ENCODE measurements at places on chromosomes 4 and X.

- DNase-seq, result no peak
Measured at GRCh38 chr4:89898304-89898716, 3.7 kb downstream of the MMRN1 start.

- no peak for DNase-seq
Measured at GRCh38 chrX:120090208-120090607, 12.7 kb upstream of the RHOXF2B start.

- DNase-seq, result no peak
Measured at GRCh38 chrX:78378476-78379115, 51.2 kb upstream of the CYSLTR1 start.

DNA sequence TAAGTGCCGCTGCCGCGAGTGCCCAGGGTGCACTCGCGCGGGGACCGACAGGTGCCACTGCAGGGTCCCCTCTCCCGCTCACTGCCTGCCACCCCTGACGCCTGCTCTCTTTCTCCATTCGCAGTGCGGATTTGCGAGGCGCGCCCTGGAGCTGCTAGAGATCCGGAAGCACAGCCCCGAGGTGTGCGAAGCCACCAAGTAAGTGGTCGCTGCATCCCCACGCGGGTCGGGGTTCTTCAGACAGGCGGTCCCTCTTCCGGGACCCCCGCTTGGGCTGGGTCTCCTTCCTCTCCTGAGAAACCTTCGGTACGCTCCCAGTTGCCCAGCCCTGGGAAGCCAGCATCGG lies 547 bp downstream of the GUCY1A1 start:
- DNase-seq, result no peak

- no peak for DNase-seq
Measured at GRCh38 chr4:137293281-137293680, 239.0 kb downstream of the PCDH18 start.

DNA sequence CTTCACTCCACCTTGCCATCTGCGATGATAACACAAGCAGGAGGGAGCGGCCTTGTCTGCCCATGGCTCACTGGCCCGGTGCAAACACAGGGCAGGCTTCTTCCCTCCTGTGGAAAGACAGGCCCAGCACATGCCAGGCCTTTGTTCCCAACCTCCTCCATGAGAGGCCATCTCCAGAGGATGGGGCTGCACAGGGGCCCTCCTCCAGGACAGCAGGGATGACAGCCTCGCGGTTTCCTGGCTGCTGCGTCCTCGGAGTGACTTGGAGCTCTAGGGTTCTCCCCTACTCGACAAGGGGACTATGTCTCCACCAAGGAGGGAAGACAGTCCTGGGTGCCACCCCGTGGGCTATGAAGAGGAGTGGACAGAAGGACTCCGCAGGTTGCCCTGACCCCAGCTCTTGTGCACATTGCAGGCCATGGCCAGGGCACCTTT lies 21.8 kb downstream of the RNF212 start:
- no peak for DNase-seq

GRCh38 chr4:88836216-88836615 lies 138.6 kb upstream of the NAP1L5 start:
- DNase-seq, result no peak

DNA sequence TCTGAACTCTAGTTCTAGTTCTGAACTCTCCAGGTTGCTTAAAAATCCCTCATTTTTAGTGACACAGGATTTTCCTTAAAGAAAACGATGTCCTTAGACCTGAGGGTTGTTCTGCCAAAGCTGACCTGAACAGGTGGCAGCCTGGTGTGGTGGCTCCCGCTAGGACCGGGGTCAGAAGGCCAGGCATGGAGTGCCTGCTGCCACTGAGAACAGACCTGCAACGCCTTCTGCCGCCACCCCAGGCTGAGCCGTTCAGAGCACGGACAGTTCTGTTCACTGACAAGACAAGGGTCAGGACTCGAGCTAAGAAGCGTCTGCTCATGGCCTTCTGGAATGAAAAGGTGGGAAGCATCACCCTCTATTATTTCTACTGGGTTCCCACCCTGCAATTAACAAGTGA lies 15.8 kb downstream of the DCTD start:
- no peak for DNase-seq

DNA sequence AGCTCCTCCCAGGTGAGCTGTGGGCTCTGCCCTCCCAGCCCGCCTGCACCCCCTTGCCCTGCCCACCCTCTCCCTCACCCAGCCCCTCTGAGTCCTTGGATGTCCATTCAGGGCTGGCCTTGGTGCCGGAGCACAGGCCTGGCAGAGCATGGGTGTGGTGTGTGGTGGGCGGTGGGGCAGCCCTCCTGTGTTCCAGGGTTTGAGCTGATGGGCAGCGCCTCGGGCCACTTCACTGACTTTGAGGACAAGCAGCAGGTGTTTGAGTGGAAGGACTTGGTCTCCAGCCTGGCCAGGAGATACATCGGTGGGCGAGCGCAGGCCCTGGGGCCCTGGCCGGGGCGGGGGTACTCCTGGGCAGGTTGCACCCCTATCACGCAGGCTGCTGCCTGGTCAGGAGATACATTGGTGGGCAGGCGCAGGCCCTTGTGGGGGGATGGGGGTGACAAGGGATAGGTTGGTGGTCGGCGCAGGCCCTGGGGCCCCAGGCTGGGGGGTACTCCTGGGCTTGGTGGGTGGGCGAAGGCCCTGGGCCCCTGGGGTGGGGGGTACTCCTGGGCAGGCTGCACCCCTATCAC lies 7.6 kb upstream of the SLC26A1 start:
- DNase-seq, result no peak

GRCh38 chrX:16444353-16444752 lies 205.6 kb upstream of the S100G start:
- no peak for DNase-seq

GRCh38 chrX:17442898-17443297 lies 67.9 kb downstream of the NHS start:
- DNase-seq, result no peak

- no peak for DNase-seq
Measured at GRCh38 chr4:72969976-72970375, 99.5 kb downstream of the COX18 start.

DNA sequence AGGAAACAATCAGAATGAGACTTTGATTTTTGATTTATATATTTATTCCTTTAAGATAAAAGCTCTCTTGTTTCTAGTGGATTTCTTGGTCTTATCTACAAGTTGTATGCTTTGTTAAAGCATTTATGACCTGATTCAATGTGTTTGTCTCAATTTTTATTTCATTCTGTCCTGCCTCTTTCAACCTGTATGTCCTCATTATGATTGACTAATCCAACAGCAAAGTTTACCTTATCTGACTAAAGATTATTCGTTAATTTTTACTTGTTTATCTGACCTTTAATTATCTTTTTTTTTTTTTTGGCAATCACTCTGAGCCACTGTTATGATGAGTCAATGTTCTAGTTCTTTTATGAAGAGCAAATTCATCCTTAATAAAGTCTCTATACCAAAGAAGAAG lies 54.9 kb downstream of the UGT2A3 start:
- no peak for DNase-seq

DNA sequence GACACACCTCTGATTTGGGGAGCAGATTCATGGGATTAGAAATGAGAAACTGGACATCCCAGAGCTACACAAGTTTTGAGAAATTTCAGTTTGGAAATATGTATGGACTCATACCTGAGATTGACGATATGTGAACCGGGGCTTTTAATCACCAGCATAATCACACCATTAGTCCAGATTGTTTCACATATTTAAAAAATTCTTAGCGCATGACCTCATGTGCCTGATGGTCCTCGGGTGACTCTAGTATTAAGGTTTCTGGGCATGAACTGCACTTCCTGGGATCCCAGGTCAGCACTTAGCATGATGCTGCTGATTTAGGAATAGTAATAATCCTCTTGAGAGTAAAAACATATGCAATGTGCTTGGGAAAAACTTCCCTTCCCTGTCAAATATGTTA lies 91.9 kb upstream of the BCOR start:
- DNase-seq, result no peak

DNA sequence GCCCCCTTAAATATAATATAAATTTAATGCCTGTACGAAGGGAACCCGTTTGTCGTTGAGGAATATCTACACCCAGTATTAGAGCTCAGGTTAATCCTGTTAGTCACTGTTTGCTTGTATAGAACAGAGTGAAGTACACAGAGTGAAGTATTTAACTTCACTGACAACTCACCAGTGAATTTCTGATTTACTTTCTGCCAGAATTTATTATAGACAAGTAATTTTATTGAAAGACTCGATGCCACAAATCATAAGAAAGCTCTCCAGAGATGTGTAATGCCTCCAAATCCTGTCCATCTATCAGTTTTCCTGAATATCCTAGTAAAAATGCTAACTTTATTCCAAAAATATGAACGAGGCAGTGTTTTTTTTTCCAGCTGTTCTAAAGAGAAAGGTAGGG lies 1.6 kb downstream of the GAB1 start:
- DNase-seq, result no peak

- DNase-seq, result no peak
Measured at GRCh38 chr4:123919576-123920098, 523.0 kb downstream of the SPRY1 start.

DNA sequence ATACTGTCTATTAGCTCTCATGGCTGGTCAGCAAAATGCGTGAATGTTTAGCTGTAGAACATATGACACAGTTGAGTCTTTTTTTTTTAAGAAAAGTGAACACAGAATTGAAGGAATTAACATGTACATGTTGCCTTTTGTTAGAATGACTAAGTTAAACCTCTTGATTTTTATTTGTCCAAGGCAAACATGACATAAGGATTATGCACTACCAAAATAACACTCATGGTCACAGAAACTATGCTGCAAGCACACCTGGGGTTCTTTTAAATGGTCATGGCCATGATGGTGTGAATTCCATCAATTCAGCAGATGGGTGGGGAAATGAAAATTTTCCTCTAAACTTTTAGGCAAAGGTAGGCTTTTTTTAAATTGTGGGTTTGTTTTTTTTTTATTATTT lies 80.1 kb upstream of the CXCL13 start:
- no peak for DNase-seq

- no peak for DNase-seq
Measured at GRCh38 chr4:35125995-35126712, 1118.2 kb downstream of the ARAP2 start.

GRCh38 chrX:31243804-31244203 lies 172.0 kb upstream of the FTHL17 start:
- DNase-seq, result no peak

DNA sequence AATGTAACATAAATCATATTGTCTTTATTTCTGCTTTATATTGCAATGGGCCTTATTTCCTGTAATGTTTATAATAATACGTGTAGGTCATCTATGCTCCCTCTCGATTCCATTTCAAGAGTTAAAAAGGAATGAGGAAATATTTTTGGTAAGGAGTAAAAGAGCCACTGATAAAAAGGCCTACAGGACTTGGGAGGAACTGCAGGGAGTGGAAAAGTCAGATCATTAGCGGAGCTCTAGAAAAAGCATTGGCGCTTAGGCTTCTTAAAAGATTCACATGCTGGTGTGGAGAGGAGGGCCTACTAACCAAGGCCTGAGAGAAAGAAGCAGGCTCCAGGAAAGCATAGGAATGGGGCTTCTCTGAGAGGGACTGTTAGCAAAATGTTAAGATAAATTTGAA lies 82.9 kb upstream of the PNPLA4 start:
- DNase-seq, result no peak

DNA sequence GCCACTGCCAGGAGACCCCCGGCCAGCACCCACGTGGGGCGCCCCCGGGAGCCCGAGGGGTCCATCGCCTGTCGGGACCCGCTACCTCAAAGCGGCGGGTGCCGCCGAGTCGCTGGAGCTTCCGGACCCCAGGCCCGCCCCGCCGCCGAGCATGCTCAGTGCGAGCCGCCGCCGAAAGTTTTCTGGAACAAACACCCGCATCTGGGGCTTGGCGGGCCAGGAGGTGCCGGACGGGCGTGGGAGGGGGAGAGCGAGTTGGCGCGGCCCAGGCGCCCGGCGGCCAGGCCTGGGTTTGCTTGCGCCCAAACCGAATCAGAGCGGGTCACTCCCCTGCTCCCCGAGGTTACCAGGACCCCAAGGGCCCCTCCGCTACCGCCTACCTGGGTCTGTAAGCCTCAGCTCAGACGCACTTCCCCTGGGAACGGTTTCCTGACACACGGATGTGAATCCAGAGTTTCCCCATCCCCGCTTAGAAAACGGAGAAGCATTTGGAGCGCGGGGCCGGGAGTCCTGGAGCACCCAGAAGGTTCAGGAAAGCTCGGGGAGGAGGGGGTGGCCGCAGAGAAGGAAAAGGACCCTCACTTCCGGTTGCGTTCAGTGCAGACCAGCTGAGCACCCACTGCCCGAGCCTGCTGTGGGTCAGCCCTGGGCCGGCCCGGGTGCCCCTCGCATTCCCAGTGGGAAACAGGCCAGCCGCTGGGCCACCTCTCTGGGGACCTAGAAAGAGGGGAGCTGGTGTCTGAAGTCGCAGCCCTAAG lies at the start of gene EVC2:
TSS of gene EVC2 (minus strand) at position 111 of the 758 bp plus-strand sequence. CDS start at position 65, 46 bp downstream.
- no peak for DNase-seq

DNA sequence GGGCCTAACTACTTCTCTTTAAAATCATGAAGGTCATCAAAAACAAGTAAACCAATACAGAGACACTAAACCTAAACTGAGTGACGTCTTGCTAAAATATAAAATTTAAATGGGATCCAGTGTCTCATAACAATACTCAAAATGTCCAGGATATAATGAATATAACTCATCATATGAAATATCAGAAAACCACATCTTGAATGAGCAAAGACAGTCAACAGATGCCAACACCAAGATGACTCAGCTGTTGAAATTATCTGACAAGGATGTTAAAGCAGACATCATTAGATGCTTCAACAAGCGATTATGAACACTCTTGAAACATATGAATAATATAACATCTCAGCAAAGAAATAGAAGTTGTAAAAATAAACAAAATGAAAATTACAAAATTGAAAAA lies 8.3 kb downstream of the NAP1L2 start:
- no peak for DNase-seq

GRCh38 chr4:38387819-38388218 lies 276.2 kb upstream of the KLF3 start:
- no peak for DNase-seq

GRCh38 chr4:158652920-158653319 lies 18.8 kb downstream of the C4orf46 start:
- no peak for DNase-seq

DNA sequence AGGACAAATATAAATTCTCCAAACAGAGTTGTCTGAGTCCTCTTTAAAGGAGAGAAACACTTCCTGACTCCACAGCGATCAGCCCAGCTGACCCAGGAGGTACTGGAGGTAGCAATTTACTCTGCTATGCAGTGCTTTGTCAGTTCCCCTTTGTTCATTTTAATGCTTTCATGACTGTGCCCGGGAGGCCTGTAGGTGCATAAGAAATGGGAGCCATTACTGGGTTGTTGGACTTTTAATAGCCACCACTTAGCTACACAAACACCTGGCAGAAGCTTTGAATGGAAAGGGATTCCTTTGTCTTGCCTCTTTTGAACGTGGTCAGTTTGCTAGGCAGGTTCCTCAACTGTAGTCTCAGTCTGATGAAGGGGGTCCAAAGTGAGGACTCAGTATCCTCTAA lies 59.0 kb upstream of the AFF2 start:
- no peak for DNase-seq

- DNase-seq, result no peak
Measured at GRCh38 chrX:45056428-45057145, 144.1 kb downstream of the DIPK2B start.

GRCh38 chr4:10753336-10753735 lies 68.8 kb upstream of the CLNK start:
- no peak for DNase-seq

GRCh38 chr4:71830497-71831190 lies 46.8 kb upstream of the GC start:
- no peak for DNase-seq

Measured in stimulated activated CD4-positive, alpha-beta T cell treated with anti-CD3 and anti-CD28 coated beads, Interleukin-1b, Interleukin-23, amount 100 ng/mL, for 1 hour (primary cell).